ENCODE measurements at places on chromosomes 6 and 20. TPM values are rescaled to one million over a fixed set of nuclear protein-coding genes. Genes with fewer than 3 reads are reported as not detected.

Gene TAGAP
- 1.8 TPM for polyA plus RNA-seq

Gene STX16
- 97.7 TPM for polyA plus RNA-seq

Gene HLA-DQB1
- 2.9 TPM for polyA plus RNA-seq

Gene ULBP3
- polyA plus RNA-seq, result 9.0 TPM

Gene LRRN4
- polyA plus RNA-seq, result 0.70 TPM

Gene ALDH8A1
- 1.1 TPM for polyA plus RNA-seq

Gene MRAP2
- 4.8 TPM for polyA plus RNA-seq

Gene KIF16B
- 10.9 TPM for polyA plus RNA-seq

Gene HLA-DOA
- 2.8 TPM for polyA plus RNA-seq

Gene C4A
- polyA plus RNA-seq, result 9.7 TPM

Gene PDYN
- not detected for polyA plus RNA-seq

Gene LY6G6C
- polyA plus RNA-seq, result 0.69 TPM

Gene PDE10A
- 4.7 TPM for polyA plus RNA-seq

Gene BHLHE23
- polyA plus RNA-seq, result not detected

Gene SERPINB1
- 27.0 TPM for polyA plus RNA-seq

Gene RIN2
- polyA plus RNA-seq, result 34.1 TPM

Gene IMPG1
- 1.3 TPM for polyA plus RNA-seq

Gene PLCB4
- 14.8 TPM for polyA plus RNA-seq

Gene BACH2
- 6.4 TPM for polyA plus RNA-seq

Gene TFAP2D
- not detected for polyA plus RNA-seq

Gene FAM83C
- 0.05 TPM for polyA plus RNA-seq

Gene ZC3H12D
- polyA plus RNA-seq, result 1.1 TPM

Gene UST
- 8.7 TPM for polyA plus RNA-seq

Gene EYS
- 0.54 TPM for polyA plus RNA-seq

Gene OR2H1
- not detected for polyA plus RNA-seq

Gene NKAIN2
- polyA plus RNA-seq, result 8.1 TPM

Gene COL12A1
- 29.6 TPM for polyA plus RNA-seq

Gene IL17A
- not detected for polyA plus RNA-seq

Gene SKIC2
- 41.5 TPM for polyA plus RNA-seq

Gene STMND1
- polyA plus RNA-seq, result 1.2 TPM

Gene MAPK13
- polyA plus RNA-seq, result 20.5 TPM

Gene CGA
- polyA plus RNA-seq, result 0.53 TPM

Gene SLC22A16
- not detected for polyA plus RNA-seq

Gene HRH3
- polyA plus RNA-seq, result not detected

Gene MEP1A
- 0.22 TPM for polyA plus RNA-seq

Gene SPATA25
- 3.4 TPM for polyA plus RNA-seq

Gene CHRNA4
- polyA plus RNA-seq, result 0.65 TPM

Measured in right lung (tissue), 10 donors.